Hindlimb muscle (tissue), 1 donor: ENCODE measurements at places on chromosomes 16 and 17. TPM values are rescaled to one million over a fixed set of nuclear protein-coding genes. Genes with fewer than 3 reads are reported as not detected.

DNA sequence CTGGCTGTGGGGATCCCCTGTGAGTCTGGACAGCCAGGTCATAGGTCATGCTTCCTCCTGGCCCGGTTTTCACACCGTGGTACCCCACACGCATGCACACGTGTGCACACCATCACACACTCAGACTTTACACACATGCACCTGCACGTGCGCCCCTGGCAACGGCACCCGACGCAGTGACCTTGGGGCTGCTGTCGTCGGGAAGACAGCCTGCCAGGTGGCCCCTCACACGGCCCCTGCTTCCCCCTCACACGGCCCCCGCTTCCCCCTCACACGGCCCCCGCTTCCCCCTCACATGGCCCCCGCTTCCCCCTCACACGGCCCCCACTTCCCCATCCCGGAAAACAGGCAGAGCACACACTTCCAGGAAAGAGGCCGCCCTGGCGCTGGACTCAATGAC lies 45.1 kb downstream of the CBFA2T3 start:
- no peak for DNase-seq

- DNase-seq: no peak
Measured at GRCh38 chr17:16287563-16288027, 65.7 kb downstream of the CENPV start.

- no peak for DNase-seq
Measured at GRCh38 chr17:62760945-62761267, 47.2 kb downstream of the MARCHF10 start.

GRCh38 chr17:17253406-17253805 lies 16.4 kb upstream of the FLCN start:
- DNase-seq: no peak

- DNase-seq: no peak
Measured at GRCh38 chr17:40157973-40158372, 17.6 kb downstream of the CASC3 start.

GRCh38 chr16:19431636-19432340 lies 14.1 kb downstream of the TMC5 start:
- no peak for DNase-seq

GRCh38 chr17:44502598-44503146 lies 534 bp downstream of the GPATCH8 start:
- DNase-seq: peak; percentile 4

GRCh38 chr17:1561420-1562175 lies 994 bp downstream of the PITPNA start:
- no peak for DNase-seq

ABI3 gene
- 6.7 TPM for polyA plus RNA-seq

RAB37 gene
- polyA plus RNA-seq: 1.2 TPM

SULT1A2 gene
- polyA plus RNA-seq: 0.96 TPM
